ENCODE measurements at places on chromosomes 4 and X. TPM values are rescaled to one million over a fixed set of nuclear protein-coding genes. Genes with fewer than 3 reads are reported as not detected.

GRCh38 chrX:125398959-125399440, 79.3 kb downstream of the TEX13C start:
- DNase-seq: no peak

Gene RTL5
- 0.29 TPM for total RNA-seq

- DNase-seq: peak; percentile 4
Measured at GRCh38 chr4:72302981-72303704, 265.9 kb downstream of the ADAMTS3 start.

Gene SPANXD
- not detected for total RNA-seq

Measured in activated T-helper 1 cell treated with anti-CD3 and anti-CD28 coated beads, Interleukin-12 subunit alpha, Interleukin-12 subunit beta, Interleukin-2, Interleukin-4 antibody, amounts not matched to agents 30 ng/mL and 10 ng/mL and 1 ng/mL, durations not matched to agents 14 hours and 24 hours and 36 hours (primary cell).